ENCODE measurements at places on chromosomes 6 and 20.
A peak's percentile ranks its signal among the peaks of the same experiment; 100 is the strongest.

GRCh38 chr20:53706008-53706465 lies 112.4 kb upstream of the ZNF217 start:
- no peak for DNase-seq

DNA sequence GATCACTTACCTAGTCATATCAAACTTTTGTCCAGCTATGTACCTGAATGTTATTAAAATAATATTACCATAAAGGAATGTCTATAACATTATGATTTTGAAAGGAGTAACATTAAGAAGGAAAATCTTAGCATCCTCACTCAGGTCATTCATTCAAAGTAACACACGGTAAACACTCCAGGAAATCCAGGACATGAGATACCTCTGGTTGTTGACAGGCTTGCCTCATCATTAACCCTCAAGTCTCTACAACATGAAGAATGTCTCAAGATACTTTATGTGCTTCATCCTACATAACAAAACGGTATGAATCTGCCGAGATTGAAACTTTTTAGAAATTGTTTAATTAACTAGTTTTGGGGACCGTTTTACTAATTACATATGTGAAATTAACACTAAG lies 690 bp upstream of the FILIP1 start:
- no peak for DNase-seq

- no peak for DNase-seq
Measured at GRCh38 chr6:115717062-115717461, 343.6 kb downstream of the FRK start.

DNA sequence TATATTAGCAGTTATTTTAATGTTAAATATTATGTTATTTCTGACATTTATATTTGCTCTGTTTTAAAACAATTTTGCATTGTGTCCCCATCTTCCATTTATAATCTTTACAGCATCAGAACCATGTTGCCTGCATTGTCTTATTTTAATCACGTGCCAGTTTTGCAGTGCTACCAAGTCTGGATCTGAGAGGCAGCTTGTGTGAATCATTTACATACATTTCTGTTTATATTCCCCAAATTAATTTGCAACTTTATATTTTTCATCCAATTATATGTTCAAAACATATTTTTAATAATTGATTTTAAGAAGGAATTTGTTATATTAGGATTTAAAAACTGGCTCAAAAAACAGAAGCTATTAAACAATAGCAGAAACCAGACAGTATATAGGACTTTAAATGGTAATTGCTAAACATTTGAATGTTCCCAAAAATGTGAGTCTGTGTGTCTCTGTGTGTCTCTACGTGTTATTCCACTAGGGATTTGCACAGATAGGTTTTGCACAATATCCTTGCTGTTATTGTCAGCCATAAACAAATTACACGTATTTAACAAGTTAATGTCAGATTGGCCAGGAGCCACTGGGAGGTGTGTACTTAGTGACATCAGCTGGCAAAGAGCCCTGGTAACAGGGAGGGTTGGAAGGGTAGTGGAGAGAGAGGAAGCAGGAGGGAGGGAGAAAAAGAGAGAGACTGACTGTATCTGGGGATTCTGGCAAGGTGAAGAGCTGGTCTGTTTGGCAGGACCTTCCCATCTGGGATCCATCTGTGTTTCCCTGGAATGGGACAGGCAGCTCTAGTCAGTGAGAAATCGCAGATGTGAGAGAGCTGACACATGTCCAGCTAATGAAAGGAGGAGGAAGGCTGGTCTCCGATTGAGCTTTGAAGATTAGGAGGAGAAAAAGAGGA lies 72.1 kb downstream of the CBFA2T2 start:
- DNase-seq, result peak; percentile 35

- no peak for DNase-seq
Measured at GRCh38 chr6:145076115-145076841, 659.0 kb downstream of the EPM2A start.

DNA sequence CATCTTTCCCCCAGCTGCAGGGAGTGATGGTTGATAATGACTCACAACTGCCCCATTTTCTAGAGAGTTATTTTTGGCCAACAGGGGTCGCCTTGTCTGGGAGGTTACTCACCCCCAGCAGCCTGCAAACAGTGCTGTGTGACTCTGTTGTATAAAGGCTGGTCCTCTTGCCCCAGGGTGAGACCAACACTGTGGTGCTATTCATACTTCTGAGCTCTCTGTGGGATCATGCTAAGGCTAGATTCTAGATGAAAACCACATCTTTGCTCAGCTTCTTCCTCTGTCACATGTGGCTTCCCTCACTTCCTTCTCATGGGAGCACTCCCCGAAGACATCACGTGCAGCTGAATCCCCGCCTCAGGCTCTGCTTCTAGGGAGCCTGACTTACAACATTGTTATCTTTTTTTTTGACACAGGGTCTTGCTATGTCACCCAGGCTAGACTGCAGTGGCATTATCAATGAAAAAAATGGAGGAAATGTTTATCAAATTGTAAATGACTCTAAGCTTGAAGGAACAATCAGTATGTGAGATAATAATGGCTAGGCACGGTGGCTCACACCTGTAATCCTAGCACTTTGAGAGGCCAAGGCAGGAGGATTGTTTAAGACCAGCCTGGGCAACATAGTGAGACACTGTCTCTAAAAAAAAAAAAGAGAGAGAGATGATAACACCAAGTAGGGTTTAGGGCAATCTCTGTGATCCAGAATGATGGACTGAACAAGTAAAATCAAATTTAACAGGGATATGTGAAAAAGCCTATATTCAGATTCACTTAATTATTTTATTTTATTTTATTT lies 55.7 kb upstream of the SLC23A2 start:
- DNase-seq, result no peak

- no peak for DNase-seq
Measured at GRCh38 chr20:48191200-48191599, 405.9 kb upstream of the SULF2 start.

DNA sequence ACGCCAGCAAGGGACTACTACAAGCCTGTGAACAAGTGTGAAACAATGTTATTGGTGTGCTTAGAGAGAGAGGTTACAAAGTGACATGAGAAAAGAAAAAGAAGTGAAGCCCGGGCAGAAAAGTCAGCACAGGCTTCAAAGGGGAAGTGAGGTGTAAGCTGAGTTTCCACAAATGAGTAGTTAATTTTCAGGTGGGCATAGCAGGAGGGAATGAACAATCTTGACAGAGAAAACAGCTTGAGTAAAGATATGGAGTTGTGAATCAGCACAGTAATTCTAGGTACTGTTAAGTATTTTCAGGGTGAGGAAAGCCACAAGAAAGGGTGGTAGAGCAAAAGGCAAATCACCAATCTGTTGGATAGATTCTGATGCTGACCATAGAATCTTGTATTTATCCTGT lies 4.3 kb downstream of the KCNQ5 start:
- DNase-seq, result no peak

- DNase-seq, result no peak
Measured at GRCh38 chr20:32967961-32968457, 36.2 kb downstream of the SUN5 start.

DNA sequence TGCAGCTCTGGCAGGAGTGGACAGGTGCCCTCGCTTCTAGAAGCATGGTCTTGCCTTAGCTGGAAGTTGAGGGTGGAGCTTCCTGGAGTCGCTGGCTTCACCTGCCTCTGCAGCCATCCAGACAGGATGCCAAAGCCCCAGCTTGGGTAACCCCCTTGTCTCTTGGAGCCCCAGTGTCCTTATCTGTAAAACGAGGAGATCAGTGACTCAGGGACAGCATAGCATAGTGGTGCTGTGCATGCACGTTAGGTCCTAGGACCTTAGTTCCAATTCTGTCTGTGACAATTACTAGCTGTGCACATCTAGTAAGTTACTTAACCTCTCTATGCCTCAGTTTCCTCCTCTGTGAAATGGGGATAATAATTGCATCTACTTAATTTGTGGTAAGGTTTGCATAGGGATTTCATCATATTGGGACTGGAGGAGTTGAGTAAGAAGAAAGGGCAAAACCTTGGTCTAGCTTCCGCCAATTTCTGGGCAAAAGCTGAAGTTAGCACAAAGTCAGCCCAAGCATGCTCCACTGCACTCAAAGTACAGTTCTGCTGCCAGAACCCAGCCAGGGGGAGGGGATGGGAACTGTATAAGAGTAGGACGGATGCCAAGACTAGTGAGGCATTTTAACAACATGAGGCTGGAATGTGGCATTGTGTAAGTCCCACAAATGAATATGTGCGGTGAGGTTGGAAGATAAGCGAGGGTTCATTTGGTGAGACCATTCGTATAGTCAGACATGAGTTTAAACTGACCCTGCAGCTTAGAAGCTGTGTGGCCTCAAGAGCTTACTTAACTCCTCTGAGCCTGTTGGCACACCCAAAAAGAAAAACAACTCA lies 24.5 kb downstream of the TOX2 start:
- DNase-seq, result no peak

GRCh38 chr6:139680819-139681218 lies 306.4 kb upstream of the CITED2 start:
- DNase-seq, result no peak

DNA sequence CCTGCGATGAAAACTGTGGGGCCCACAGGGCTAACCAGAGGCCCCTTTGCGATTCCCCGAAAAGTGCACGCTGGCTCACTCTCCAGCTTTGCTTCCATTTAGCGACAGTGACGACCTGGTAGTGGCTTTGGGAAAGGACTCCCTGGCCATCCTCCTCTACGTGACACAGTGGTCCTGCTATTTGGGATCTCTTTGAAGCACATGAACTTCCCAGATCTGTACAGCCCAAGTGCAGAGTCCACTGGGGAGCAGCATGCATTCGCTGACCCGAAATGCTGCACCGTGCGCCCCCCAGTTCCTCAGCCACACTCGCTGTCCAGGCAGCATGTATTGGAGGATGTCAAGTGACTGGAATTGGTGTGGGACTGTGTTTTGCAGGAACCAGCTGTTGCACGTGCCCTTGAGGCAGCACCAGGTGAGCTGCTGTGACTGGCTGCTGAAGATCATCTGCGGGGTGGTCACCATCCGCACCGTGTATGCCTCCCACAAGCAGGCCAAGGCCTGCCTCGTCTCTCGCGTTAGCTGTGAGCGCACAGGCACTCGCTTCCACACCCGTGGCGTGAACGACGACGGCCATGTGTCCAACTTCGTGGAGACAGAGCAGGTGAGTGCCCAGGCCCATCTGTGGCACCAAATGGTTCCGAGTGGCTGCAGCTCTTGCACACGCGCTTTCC lies 51.6 kb downstream of the SYNJ2 start:
- no peak for DNase-seq

DNA sequence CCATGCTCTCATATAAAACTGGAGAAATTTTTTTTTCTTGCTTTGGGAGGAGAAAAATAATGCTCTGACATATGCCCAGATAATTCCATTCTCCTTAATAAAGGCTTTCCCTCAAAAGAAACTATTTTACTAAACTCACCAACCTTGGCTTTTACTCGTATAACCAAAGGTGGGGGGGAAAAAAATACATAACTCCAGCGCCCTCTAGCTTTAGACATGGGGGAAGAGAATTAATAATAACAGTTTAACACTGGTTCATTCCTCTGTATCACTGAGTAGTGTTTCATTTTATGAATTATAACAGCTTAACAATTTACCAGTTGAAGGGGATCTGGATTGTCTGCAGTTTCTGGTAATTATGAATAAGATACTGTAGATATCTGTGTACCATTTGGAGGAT lies 1226.1 kb downstream of the GRIK2 start:
- no peak for DNase-seq

GRCh38 chr6:111706841-111707391 lies 101.2 kb upstream of the TRAF3IP2 start:
- no peak for DNase-seq

DNA sequence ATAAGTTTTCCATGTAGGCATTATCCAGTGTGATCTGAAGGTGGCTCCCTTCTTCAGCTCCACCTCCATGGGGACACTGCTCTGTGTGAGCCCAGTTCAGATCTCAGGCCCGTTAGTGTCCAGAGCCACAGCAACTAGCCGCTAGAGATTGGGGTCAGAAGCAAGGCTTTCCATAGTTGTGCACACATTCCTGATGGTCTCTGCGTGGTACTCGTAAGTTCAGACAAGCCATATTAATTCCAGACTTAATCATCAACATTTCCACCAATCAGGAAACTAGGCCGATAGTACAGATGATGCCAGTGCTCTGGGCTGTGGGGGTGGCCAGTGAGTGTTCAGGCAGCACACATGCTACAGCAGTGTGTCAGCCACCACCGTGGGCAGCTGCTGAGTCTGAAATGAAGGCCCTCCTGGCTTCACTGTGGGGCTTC lies 17.5 kb upstream of the SYNCRIP start:
- no peak for DNase-seq

DNA sequence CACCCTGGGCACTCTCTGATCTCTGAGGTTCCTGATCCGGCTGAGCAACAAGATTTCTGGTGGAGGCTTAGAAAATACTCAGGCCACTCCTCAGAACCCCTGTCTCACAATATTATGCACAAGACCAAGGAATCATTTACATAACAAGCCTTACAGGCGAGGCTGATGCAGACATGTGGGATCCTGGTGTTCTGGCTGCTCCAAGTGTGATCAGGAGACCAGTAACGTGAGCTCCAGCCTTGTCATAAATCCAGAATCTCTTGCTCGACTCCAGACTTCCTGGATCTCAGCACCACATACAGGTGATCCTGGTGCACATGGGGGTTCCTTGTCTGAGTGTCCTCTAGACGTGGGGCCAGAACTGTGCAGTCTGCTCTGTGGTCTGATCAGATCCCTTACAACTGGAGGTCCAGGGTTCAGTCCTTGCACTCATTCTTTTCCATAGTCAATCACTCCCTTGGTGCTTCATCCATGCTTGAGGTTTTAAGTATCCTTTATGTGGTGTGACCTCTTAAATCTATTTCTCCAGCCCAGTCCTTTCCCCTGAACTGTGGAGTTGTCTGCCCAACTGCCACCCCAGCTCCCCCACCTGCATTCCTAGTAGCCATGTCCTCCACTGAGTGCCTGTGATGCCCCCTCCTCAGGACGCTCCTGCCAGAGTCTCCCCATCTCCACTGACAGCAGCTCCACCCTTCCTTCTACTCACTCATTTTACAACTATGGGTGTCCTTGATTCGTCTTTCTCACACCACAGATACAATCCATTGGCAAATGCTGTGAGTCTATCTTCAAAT lies 5.1 kb downstream of the HLA-C start:
- DNase-seq, result no peak

GRCh38 chr6:54775576-54775975 lies 71.0 kb upstream of the FAM83B start:
- no peak for DNase-seq

DNA sequence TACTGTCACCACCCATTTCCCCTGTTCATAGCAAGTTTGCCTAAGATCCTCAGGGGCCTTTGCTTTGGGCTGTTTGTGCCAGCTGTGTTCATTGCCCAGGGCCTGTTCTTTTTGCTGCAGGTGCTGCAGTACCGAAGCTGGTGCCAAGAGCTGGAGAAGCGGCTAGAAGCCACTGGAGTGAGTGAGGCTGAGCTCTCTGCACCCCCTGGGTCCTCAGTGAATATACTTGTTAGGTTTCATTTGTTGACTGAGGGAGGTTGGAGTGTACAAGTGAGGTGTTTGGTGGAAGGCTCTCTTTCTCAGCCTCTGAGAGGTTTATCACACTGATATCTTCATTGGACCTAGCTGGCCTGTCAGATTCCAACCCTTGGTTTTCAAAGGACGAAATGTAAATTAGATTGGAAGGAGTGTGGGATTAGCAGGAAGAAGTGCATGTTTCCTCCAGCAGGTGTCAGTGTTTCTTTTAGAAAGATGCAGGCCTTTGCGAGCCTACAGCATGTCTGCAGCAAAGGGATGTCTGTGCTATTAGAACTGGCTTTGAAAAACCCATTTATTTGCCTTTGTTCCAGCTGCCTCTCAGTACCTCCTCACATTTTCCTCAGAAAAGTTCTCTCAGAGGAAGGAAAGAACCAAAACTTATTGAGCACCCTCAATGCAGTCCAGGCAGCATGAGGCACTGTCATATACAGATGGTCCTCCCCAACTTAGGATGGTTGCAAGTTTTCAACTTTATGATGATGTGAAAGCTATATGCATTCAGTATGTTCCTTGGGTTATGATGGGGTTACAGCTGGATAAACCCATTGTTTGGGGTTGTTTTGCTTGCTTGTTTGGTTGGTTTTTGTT lies 8.3 kb downstream of the CEP250 start:
- no peak for DNase-seq
